ENCODE measurements at places on chromosomes 3 and 15.

DNA sequence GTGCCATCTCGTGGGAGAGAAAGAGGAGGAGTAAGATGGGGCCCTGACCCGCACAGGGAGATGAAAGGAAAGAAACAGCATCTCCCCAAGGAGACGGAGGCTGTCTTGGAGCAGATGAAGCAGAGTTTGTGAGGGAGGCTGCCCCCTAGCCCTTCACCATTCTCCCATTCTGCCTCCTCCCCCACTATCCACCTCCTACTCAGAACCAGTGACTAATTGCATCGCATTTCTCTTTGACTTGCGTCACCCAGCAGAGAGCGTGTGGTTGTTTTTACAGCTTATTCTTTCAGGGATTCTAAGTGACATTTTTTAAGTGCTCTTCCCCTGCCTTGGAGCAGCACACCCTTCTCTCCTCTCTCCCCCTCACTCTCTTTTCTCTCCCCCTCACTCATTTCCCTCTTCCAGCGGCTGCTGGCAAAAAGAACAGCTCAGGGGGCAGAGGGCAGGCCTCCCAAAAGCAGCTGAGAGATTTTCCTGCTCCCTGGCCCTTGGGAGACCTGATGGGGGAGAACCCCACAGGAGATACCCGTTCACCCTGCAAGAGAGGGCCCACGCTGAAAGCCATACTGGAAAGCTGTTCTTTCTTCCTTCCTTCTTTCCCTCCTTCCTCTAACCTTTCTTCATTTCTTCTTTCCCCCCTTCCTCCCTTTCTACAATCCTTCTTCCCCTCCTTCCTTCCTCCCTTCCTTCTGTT lies 91.8 kb downstream of the MRPL46 start:
- DNase-seq = no peak

DNA sequence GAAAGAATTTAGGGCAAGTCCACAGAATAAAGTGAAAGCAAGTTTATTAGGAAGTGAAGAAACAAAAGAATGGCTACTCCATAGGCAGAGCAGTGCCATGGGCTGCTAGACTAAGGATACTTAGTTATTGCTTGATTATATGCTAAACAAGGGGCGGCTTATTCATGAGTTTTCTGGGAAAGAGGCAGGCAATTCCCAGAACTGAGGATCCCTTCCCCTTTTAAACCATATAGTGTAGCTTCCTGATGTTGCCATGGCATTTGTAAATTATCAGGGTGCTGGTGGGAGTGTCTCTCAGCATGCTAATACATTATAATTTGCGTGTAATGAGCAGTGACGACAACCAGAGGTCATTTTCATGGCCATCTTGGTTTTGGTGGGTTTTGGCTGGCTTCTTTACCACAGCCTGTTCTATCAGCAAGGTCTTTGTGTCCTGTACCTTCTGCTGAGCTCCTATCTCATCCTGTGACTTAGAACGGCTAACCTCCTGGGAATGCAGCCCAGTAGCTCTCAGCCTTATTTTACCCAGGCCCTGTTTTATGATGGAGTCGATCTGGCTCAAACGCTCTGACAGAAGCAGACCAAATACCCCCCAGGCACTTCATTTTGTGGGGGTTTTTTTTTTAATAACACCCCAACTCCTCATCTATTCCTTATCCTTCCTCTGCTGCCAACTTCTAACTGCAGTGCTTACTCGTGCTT lies 103.0 kb upstream of the RARB start:
- DNase-seq = no peak

DNA sequence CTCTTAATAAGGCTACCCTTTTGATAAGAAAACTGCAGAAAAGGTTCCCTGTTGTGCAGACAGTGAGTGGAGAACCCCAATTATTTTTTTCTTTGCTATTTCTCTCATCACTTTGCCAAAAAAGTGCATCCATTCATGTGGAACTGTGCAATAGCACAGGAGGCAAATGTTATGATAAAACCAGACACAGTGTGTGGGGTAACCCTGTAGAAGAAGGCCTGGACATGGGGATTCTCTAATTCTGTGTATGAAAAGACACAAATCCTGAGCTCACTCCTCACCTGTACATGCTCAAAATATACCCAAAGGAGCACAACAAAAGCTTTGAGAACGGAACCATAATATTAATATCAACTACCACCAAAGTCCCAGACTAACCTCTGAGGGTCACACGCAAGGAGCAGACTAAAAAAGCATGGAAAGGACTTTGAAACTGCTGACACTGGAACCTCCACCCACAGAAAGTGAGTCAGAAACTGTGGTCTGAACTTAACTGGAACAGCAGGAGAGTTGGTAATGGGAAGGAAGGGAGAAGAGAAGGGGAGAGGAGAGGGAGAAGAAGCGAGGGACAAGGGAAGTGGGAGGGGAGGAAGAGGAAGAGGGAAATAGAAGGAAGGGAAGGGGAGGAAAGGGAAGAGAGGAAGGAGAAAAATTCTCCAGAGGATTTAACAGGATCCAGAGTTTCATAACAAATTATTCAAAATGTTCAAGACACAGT lies 299.9 kb downstream of the TBC1D5 start:
- no peak for DNase-seq

GRCh38 chr15:36126194-36126593 lies 453.2 kb upstream of the CDIN1 start:
- no peak for DNase-seq

- no peak for DNase-seq
Measured at GRCh38 chr3:186333256-186333655, 28.8 kb downstream of the DGKG start.

- no peak for DNase-seq
Measured at GRCh38 chr15:58311556-58311955, 120.2 kb upstream of the LIPC start.

DNA sequence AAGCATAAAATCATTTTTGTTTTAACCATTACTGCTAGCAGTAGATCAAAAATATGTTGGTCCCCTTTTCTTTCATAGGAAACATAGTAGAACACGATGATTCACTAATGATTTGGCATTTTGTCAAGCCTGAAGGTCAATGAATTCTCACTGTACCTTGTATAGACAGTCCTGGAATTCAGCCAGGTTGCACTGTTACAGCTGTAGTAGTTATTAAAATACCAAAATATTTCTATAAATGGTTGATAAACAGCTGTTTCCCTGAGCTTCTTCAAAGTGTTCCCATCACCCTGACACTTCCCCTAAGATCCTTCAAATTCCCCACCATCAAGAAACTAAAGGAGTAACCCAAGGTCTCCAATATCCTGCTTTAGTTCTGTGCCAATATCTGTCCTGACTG lies 200.9 kb downstream of the ATP8B4 start:
- no peak for DNase-seq

- no peak for DNase-seq
Measured at GRCh38 chr3:54042259-54042823, 80.0 kb upstream of the CACNA2D3 start.

DNA sequence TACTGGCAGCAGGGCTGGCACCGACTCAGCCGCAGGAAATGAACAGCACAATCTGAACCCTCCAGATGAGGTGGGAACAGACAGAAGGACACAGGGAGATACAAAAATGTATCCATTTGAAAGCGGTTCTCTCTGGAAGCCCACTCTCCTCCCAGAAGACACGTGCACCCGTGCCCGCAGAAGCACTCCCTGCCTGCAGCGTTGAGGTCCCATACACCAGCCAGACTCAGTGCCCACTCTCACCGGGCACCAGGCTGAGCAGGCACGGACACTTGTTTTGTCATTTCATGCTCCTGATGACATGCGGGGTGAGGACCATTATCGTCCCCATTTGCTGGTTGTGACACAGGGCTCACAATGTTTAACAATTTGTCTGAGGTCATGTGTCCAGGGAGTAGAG lies 297.4 kb upstream of the TLE3 start:
- DNase-seq = no peak

DNA sequence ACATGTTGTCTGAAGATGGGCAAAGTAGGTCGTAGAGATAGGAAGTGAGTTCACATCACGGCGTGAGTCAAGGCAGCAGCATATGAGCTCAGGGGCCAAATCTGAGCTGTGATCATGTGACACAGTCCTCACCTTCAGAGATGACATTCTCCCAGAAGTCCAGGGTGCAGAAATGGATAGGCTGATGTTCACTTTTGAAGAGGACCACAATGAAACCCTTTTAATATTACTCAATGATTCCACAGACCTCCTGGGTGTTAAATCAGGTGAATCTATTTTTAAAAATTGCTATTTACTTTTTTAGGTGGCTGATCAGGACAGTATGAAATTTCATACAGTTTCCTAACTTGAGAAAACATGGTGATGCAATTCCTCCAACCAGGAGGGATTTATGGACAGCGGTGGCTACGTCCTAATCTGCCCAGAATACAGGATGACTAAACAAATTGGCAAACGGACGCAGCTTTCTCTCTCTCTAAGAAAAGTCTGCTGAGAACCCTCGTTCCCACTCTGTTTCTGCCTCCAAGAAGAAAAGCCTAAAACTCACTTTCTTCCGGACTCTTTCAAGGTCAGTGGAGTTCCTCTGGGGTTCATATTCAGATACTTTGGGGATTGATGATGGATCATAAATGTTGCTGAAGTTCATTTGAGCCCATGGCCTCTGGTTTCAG lies 34.4 kb downstream of the B3GNT5 start:
- DNase-seq = no peak

GRCh38 chr3:42057561-42058211 lies 33.5 kb upstream of the TRAK1 start:
- no peak for DNase-seq

DNA sequence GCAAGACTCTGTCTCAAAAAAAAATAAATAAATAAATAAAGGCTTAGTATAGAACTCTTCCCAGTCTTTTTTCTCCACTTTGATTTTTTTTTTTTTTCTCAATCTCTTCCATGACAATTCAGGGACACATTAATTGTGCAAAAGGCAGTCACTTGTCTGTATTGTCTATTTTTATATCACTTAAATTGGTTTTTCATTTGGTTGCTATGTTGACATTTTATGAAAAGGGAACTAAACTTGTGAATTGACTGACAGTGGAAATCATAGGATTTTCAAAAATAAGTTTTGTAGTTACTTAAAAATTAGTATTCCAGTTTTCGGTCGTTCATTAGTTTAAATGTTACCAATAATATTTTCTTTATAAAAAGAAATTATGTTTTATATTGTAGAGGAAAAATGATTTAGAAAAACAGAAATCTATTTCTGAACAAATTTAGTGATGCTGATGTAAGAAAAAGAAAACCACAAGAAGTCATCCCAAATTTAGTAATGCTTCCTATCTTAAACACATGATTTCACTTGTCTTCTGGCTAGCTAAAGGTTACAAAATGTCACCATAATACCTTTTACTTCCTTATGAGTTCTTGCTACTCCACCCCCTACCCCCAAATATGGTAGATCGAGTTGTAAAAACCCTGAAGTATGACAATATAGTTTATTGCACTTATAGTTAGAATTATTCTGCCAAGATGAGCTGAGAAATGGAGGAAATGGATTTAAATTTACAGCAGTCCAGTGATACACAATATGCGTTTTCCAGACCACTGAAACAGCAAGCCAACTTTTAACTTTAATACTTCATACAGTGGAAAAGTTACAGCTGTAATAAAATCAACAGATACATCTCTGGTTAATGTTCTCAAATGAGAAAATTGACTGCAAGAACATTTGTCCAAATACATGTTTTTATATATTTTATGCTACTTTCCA lies 37.0 kb downstream of the PPARG start:
- no peak for DNase-seq

DNA sequence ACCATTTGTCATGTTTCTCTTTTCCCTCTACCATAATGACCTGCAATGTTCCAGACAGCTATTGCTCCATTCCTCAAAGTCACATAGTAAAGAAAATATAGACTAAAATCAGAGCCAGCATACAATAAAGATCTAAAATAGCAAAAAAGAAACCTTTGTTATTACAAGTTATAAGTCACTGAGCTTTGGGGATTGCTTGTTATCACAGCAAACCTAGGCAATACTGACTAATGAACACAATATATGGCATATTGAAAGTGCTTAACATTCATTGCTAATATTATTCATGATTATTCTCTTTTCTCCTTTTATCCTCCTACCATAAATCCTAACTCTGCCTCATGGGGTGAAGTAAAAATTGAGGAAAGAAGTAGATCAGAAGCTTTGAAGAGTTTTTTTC lies 27.4 kb upstream of the TIPARP start:
- DNase-seq = no peak
